Activated CD4-positive, CD25-positive, alpha-beta regulatory T cell (primary cell): ENCODE measurements at places on chromosomes 12 and 14.

GRCh38 chr14:59032826-59033225 is 155.6 kb upstream of the DAAM1 start:
- no peak for DNase-seq

- DNase-seq = no peak
Observed at GRCh38 chr14:93011650-93012325, 88.8 kb downstream of the CHGA start.

DNA sequence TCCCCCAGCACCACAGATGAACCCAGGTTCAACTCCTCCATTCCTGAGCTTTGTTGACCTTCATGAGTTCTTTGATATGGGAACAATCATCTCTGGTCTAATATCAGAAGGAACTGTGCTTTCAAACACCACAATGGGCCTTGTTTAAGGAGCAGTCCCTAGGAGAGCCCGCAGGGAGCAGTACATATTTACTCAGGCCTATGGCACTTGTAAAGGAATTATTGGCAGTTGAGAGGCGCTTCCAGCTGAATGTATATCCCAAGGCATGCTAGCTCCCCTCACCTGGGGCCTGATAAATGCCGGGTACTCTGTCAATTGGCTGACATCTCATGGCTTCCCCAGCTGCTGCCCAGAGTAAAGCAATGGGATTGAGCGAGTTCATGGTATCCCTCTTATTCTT is 76.2 kb downstream of the ZFP36L1 start:
- DNase-seq = no peak

GRCh38 chr12:25876383-25877045 is 82.0 kb upstream of the RASSF8 start:
- no peak for DNase-seq

GRCh38 chr14:36514278-36515104 is 5.5 kb downstream of the NKX2-1 start:
- no peak for DNase-seq

- DNase-seq = no peak
Observed at GRCh38 chr12:123336530-123336929, 28.1 kb downstream of the SBNO1 start.

- no peak for DNase-seq
Observed at GRCh38 chr14:98082833-98083232, 1189.2 kb downstream of the BCL11B start.

DNA sequence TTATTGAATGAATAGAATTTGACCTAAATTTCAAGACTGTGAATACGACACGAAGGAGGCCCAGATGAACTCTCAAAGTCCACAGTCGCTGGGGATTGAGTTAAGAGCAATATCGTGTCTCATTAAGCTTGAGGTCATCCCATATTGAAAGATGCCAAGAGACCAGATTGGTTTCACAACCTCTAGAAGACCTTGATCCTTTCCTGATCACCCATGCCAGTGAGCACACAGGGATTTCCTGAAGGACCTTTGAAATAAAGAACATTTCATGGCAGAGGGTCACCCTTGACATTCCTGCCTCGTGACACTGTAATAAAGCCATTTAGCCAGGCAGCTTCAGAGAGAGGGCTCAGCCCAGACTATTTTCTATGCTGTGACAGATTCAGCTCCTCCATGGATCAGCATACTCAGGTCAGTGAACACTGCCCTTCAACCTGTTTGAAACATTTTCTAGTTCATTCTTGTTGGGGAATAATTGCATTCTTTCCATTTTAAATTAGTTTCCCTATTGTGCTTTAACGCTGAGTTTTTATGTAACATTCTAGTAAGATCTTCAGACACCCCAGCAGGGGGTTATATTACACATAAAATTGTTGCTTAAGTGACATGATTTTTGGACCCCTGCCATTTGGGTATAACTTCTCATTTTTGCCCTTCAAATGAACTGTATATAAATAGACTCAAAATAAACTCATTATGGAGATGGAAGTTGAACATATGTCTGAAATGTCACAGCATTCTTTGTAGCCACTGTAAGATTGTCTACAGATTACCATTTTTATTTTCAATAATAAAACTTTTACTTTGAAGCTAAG is 213.2 kb downstream of the C12orf50 start:
- DNase-seq = no peak

- peak; percentile 57 for DNase-seq
Observed at GRCh38 chr14:67487937-67488893, at the start of gene TMEM229B. TMEM229B (minus strand) TSS chr14:67488721; CDS start chr14:67473923, 14,798 bp downstream.
